Large intestine (tissue), 12 donors: ENCODE measurements at places on chromosomes 4 and X. TPM values are rescaled to one million over a fixed set of nuclear protein-coding genes. Genes with fewer than 3 reads are reported as not detected.
A peak's percentile ranks its signal among the peaks of the same experiment; 100 is the strongest.

Gene PAGE1
- polyA plus RNA-seq = not detected

Gene SORBS2
- 34.4 TPM for polyA plus RNA-seq

DNA sequence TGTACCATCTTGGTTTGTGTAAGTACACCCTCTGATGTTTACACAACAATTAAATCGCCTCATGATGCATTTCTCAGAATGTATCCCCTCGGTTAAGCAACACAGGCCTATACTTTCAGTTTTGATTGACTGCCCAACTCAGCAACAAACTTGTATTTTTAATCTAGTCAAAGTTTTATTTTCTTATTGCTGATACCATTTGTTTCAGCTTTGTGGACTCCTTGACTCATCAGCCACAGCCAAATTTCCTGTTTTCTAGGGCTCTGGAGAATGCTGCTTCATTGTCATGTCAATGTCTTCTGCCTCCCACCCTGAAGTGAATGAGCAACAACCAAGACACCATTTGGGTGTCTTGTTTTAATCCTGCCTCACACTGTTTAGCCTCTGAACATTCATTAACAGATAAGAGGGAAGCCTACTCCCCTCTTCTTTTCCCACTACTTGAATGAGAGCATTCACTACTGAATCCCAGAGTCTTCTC is 14.0 kb downstream of the BBS12 start:
- H3K36me3 ChIP-seq = peaks cover 17% of the 10 kb centered on the region
- DNase-seq = no peak
- no peak overlapping the region for H3K27ac ChIP-seq
- H3K4me1 ChIP-seq = peaks cover 21% of the 10 kb centered on the region

GRCh38 chr4:175412161-175412560 is 399.9 kb downstream of the GPM6A start:
- no peak overlapping the region for H3K4me3 ChIP-seq
- H3K4me1 ChIP-seq = no peaks in the 10 kb centered on the region
- H3K27me3 ChIP-seq = no peaks in the 10 kb centered on the region
- no peak for DNase-seq

- no peaks in the 10 kb centered on the region for H3K36me3 ChIP-seq
- no peak for DNase-seq
- H3K4me3 ChIP-seq = no peak overlapping the region
- H3K4me1 ChIP-seq = no peaks in the 10 kb centered on the region
- no peaks in the 10 kb centered on the region for H3K27me3 ChIP-seq
Observed at GRCh38 chrX:16240968-16241367, 73.7 kb downstream of the MAGEB17 start.

- no peak for DNase-seq
- H3K4me1 ChIP-seq = peaks cover 59% of the 10 kb centered on the region
- H3K4me3 ChIP-seq = no peak overlapping the region
- H3K36me3 ChIP-seq = no peaks in the 10 kb centered on the region
- no peaks in the 10 kb centered on the region for H3K27me3 ChIP-seq
- peak overlapping the region; percentile 98 for H3K27ac ChIP-seq
Observed at GRCh38 chr4:38226170-38226569, 266.0 kb downstream of the PTTG2 start.
